ENCODE measurements at places on chromosomes 1 and 21.

- DNase-seq: no peak
Measured at GRCh38 chr1:226526801-226527595, 21.6 kb upstream of the STUM start.

DNA sequence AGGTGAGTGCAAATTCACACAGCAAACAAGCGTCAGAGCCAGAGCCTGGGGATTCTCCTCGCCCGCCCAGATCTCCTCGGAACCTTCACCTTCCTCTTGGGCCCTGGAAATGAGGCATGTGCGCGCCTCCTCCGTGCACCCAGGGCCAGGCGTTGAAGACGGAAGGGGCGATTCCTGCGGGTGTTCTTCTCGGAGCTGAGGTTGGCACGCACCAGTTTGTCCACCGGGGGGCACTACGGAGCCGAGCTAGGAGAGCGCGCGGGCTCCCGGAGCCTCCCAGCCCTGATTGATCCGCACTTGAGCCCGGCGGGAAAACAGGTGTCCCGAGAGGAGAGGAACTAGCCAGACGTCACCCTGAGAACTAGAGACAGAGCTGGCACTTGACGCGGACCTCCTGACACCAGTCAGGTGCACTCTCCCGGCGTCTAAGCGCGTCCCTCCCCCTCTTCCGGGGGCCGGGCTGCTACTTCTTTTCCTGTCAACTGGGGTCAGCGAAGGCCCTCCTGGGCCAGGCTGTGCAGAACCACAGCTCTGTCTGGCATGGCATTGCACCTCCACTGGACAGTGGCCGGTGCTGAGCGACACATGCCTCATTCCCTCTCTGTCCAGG, 18.3 kb upstream of the SERINC2 start:
- DNase-seq: peak; percentile 93

GRCh38 chr1:172163498-172164215, 256.8 kb upstream of the C1orf105 start:
- DNase-seq: no peak

- no peak for DNase-seq
Measured at GRCh38 chr1:60864722-60865121, 217.6 kb upstream of the NFIA start.

- no peak for DNase-seq
Measured at GRCh38 chr1:151775894-151776664, 12.8 kb upstream of the MRPL9 start.

- no peak for DNase-seq
Measured at GRCh38 chr1:119541389-119541788, 34.4 kb downstream of the HSD3B1 start.

DNA sequence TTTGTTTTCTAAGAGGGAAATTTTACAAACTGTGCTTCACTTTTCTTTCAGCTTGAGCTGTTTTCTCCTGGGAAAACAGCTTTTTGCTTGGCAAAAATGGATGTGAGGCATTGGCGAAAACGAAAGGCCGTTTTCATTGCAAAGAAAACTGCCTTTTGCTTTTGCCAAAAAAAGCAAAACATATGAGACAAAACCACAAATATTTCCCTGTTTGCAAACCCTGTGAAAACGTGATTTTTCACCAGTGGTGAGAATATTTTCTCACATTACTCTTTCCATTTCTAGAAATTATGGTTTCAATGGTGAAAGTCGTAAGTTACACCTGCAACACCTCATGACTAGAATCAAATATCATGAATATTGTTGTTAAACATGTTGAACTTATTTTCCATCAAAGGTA, 74.0 kb upstream of the ZBTB18 start:
- no peak for DNase-seq

- no peak for DNase-seq
Measured at GRCh38 chr1:89271341-89272015, 1.2 kb downstream of the GBP5 start.

- no peak for DNase-seq
Measured at GRCh38 chr1:201653233-201653632, 114.3 kb downstream of the NAV1 start.

GRCh38 chr1:24315391-24315790, 3.8 kb upstream of the GRHL3 start:
- DNase-seq: no peak

DNA sequence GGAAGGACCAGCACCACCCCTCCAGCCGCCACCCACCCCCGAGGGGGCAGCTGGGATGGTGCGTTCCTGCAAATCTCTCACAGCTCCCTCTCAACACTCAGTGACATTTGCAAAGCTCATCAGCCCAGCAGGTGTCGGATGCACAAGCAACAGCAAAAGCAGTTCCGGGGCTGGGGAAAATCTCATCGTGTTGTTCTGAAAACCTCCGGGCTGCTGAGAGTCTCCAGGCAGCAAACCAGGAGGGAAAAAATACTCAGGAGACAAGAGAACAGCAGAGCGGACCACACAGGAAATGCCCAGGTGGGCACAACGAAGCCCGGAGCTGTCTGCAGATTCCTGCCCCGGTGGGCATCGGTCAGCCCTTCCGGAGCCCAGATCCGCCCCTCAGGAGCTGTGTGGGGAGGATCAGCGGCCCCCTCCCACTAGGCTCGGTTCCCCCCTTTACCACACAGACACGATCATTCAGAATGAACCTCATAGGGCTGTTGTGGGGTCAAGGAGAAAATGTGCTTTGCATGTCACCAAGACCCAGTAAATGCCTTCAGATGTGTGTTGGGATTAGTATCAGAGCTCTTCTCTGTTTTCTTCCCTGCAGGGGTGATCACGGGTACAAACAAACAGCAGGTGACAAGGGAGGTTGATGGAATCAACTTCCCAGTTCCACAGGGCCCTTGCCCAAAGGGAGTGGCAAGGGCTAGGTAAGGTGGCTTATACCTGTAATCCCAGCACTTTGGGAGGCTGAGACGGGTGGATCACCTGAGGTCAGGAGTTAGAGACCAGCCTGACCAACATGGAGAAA, 127.0 kb upstream of the TIAM1 start:
- no peak for DNase-seq

GRCh38 chr21:29077651-29078090, 4.2 kb upstream of the CCT8 start:
- DNase-seq: no peak

- DNase-seq: no peak
Measured at GRCh38 chr1:14597343-14598006, 1.0 kb upstream of the KAZN start.

- DNase-seq: no peak
Measured at GRCh38 chr1:230537456-230537855, 104.8 kb upstream of the COG2 start.

- DNase-seq: no peak
Measured at GRCh38 chr1:215517441-215517891, 49.6 kb upstream of the KCTD3 start.

DNA sequence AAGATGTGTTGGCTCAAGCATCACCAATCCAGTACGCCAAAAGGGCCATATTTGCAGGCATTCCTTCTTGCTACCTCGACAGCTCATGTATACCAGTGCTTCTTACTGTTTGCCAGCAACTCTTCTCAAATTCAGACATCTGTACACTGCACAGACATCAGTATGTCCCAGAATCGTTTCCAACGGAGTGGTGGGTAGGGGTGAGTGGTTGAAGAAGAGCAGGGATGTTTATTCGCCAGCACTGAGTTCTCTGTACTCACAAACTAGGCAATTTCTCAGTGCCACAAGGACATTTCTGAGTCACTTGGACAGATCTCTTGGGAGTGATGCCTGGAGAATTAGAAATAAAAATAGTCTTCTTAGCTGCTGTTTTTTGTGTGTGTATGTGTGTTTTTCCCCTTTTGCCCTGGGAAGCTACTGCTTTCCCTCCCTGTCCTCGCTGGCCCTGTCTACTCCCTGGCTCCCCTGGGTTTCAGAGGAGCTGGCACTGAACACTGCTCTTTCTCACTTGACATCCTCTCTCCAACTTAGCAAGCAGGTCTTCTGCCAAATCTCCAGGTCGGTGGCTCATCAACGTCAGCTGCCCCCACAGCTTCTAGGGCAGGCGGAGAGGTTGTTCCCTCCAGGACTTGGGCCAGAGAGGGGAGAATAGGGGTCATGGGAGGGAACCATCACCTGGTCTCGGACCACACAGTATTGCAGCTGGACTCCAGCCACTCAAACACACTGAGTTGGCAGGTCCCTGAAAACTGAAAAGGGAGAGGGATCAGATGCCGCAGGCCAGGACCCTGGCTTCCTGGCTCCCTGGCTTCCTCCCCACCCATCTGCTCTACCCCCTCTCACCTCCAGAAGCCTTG, 90.5 kb downstream of the NMNAT2 start:
- DNase-seq: no peak

- DNase-seq: no peak
Measured at GRCh38 chr1:28273216-28273860, 14.0 kb downstream of the SESN2 start.

GRCh38 chr1:29179641-29180184, 2.0 kb downstream of the SRSF4 start:
- peak; percentile 10 for DNase-seq

GRCh38 chr21:16589006-16589898, 859.5 kb downstream of the USP25 start:
- no peak for DNase-seq

GRCh38 chr1:12040457-12041051, 21.3 kb downstream of the MIIP start:
- no peak for DNase-seq

GRCh38 chr1:232149287-232150201, 480.4 kb downstream of the SIPA1L2 start:
- no peak for DNase-seq
